Calu3 (cell line): ENCODE measurements at places on chromosomes 7 and 10.

- H3K27me3 ChIP-seq: no peaks in the 10 kb centered on the region
- no peak overlapping the region for H3K4me3 ChIP-seq
- no peak overlapping the region for H3K27ac ChIP-seq
- no peak for DNase-seq
- H3K4me1 ChIP-seq: peaks cover 25% of the 10 kb centered on the region
These were observed 37.9 kb downstream of the BAMBI start for GRCh38 chr10:28715246-28715645.

DNA sequence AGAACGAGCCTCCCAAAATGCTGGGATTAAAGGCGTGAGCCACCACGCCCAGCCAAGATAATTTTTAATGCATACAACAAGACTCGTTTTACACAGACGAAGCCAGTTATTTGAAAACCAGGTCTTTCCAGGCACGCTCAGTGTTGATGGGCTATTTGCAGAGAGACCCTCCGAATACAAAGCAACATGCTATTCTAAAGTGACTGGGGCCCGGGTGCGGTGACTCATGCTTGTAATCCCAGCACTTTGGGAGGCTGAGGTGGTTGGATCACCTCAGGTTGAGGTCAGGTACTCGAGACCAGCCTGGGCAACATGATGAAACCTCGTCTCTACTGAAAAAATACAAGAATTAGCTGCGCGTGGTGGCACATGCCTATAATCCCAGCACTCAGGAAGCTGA lies 795 bp upstream of the AZGP1 start:
- peaks cover 28% of the 10 kb centered on the region for H3K4me1 ChIP-seq
- H3K27ac ChIP-seq: no peak overlapping the region
- H3K27me3 ChIP-seq: peaks cover 11% of the 10 kb centered on the region
- peaks cover 8% of the 10 kb centered on the region for H3K36me3 ChIP-seq
- DNase-seq: no peak
- H3K4me3 ChIP-seq: no peak overlapping the region

DNA sequence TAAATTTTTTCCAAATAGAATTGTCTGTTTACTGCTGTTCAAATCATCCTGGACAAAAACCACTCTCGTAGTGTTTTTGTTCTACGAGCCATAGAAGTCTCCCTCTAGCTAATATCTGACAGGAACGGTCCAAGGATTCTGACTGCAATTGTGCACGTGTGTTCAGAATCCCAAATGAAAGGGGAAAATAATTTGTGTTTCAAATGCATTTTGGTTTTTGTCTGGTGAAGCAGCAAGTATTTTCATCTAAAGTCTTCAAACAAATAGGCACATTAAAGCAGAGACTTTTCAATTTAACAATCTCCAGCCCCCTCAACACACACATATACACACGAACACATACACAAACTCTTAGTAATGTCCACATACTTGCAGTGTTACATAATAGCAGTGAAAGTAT lies 475 bp downstream of the NEUROD6 start:
- peaks cover 73% of the 10 kb centered on the region for H3K27me3 ChIP-seq
- H3K4me1 ChIP-seq: no peaks in the 10 kb centered on the region
- peaks cover 5% of the 10 kb centered on the region for H3K36me3 ChIP-seq
- no peak overlapping the region for H3K27ac ChIP-seq
- no peak overlapping the region for H3K4me3 ChIP-seq

GRCh38 chr10:122546242-122546641 lies 14.3 kb upstream of the DMBT1 start:
- DNase-seq: no peak
- peaks cover 4% of the 10 kb centered on the region for H3K36me3 ChIP-seq
- H3K4me3 ChIP-seq: no peak overlapping the region
- no peaks in the 10 kb centered on the region for H3K27me3 ChIP-seq
- H3K4me1 ChIP-seq: peaks cover 27% of the 10 kb centered on the region

GRCh38 chr7:141370178-141370577 lies 181.0 kb upstream of the AGK start:
- no peak overlapping the region for H3K27ac ChIP-seq
- no peak for DNase-seq
- no peaks in the 10 kb centered on the region for H3K36me3 ChIP-seq
- H3K27me3 ChIP-seq: no peaks in the 10 kb centered on the region
